Tongue (tissue), 3 donors: ENCODE measurements at places on chromosomes 11 and 22.

- no peak for DNase-seq
Measured at GRCh38 chr22:42151924-42152635, 21.5 kb upstream of the CYP2D6 start.

- DNase-seq: no peak
Measured at GRCh38 chr11:91295591-91295990, 929.0 kb upstream of the FAT3 start.

DNA sequence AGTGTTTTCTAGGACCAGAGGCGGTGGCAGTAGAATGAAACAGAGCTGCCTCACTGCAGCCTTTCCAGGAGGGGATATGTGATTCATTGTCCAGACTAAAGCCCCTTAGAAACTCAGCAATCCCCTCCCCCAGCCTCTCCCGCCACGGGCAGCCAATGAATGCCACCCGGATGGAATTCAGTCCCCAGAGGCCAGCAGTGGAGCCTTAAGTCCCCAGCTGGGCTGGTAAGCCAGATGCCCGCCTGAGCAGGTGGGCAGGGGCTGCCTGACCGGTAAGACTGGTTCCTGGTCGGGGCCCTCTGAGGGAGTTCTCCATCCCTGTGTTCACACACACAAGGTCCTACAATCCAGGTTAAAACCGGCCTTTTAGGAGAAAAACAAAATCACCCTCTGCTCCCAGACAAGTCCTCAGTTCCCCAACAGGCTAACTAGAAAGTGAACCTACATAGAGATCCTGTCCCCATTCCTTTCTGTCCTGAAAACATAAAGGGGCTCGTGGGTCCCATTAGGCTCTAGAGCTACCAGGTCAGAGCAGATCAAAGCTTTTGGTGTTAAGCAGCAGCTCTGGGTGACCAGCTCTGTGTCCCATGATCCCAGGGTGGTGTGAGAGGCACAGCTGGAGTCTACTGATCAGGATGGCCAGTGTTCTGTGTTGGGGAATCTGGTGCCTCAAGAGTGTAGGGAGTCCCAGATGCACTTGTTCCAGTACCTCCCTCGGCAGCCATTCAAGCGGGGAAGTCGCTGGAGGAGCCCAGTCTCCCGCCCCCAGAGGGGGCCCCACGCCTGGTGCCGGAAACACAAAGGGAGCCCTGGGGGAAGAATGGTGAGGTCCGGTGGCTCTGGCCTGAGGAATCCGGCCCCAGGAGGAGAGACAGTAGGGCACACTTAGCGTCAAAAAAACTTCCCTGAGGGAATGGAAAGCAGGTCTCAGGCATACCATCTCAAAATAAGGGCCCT is 2.6 kb downstream of the PATZ1 start:
- peak; percentile 67 for DNase-seq

GRCh38 chr11:27294654-27295053 is 68.4 kb downstream of the CCDC34 start:
- no peak for DNase-seq

GRCh38 chr11:26995701-26996460 is 2.0 kb downstream of the FIBIN start:
- no peak for DNase-seq

DNA sequence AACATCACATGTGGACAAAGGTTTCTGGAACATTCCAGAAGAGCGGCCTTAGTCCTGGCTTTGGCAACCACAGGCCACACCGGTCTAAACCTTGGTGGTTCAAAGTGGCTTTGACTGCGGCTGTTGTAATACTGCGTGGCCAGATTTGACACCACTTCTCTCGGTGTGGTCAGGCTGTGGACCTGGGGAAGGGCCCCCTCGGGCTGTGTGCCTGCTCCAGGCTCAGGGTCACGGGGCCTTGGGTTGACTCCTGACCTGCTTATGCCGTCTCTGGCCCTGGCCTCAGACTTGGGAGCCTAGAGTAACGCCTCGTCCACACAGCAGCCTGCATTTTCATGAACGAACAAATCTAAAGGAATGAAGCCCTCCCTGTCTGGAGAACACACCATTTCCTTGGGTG is 118.0 kb downstream of the PHF21B start:
- no peak for DNase-seq

DNA sequence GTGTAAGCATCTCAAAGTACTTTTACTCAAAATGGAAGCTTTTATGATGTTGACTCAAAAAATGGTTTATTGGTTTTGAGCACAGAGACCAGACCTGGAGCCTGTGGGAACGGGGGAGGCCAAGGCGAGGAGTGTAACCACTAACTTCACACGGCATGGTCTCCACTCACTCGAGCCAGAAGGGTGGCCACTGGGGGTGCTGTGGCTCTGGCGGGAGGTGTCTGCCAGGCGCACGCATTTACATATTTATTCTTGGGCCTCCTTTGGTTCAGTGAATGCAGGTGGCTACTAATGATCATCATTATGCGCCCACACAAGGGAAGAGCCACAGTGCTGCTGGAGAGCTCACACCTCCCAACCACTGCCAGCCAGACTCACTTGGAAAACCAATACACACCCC is 64.6 kb downstream of the FLRT1 start:
- DNase-seq: no peak

GRCh38 chr11:8288824-8289491 is 25.3 kb upstream of the LMO1 start:
- no peak for DNase-seq

GRCh38 chr11:31825838-31826484 is 14.8 kb upstream of the PAX6 start:
- no peak for DNase-seq

GRCh38 chr11:114820621-114821020 is 142.3 kb downstream of the NXPE2 start:
- no peak for DNase-seq

DNA sequence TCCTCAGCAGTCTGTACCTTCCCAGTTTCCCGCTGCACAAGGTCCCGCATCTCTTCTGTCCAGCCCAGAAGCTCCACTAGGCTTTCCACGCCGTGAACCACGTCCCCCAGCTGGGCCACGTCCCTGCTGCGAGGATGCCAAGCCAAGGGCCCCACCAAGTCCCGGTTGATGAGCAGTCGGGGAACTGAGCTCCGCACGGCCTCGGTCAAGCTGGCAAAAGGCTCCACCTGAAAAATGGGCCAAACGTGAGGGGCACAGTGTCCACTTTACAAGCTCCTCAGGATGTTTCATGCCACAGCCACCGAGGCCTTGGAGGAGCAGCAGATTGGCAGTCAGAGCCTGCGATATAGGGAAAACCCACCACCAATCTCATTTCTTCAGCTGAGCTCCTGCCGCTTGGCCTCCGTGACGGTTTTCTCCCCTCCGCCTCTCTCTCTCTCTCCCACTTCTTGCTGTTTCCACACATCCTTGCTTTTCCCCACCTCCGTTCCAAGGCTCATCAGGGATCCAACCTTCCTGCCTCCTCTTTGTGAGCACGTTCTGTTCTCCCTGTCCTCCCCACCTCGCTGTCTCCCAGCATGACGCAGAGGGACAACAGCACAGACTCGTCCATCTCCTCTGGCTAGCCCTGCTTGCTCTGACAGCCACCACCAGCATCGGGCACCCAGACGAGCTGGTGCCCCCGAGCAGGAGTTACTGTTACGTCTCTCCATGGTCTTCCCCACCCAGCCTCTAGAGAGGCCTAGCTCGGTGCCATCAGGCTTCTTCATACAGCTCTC is 11.5 kb downstream of the RIC8A start:
- no peak for DNase-seq
